NCI-H446 treated with DMSO at 0.1 percent for 48 hours (cell line): ENCODE measurements at places on chromosomes 13 and 19.

DNA sequence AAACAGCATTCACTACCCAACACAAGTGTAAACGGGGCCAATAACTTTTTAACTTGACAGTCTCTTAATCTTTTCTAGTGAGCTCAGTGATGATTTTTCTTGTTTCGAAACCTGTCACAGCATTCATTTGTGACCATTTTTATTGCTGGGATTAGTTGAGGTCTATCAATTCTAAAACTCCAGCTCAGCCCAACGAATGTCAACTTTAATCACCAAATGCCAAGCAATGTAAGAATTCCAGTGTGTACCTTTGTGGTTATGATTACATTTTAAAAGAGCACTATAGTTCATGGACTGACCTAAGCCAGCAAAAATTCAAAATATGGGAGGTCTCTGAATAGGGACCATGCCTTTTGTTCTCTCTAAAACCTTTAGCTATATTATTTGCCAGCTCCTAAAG lies 694.3 kb upstream of the SGCG start:
- no peak for DNase-seq

GRCh38 chr13:29845440-29846056 lies 4.9 kb downstream of the UBL3 start:
- DNase-seq: peak; percentile 2

DNA sequence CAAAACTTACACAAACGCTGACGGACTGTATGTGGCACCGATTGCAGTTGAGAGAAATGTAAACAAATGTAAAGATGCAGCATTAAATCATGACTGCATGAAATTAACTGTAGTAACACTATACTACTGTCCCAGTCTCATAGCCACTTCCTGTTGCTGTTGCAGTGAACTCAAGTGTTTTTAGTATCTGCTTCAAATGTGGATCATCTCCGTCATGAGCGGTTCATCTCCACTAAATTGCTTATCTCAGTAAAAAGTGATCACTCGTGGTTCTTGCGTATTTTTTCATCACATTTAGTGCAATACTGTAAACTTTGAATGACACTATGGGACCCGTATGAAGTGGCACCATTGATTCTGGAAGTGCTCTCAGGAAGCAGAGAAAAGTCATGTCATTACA lies 60.3 kb upstream of the RNF113B start:
- DNase-seq: no peak

- no peak for DNase-seq
Measured at GRCh38 chr13:85141401-85141800, 657.8 kb downstream of the SLITRK6 start.

DNA sequence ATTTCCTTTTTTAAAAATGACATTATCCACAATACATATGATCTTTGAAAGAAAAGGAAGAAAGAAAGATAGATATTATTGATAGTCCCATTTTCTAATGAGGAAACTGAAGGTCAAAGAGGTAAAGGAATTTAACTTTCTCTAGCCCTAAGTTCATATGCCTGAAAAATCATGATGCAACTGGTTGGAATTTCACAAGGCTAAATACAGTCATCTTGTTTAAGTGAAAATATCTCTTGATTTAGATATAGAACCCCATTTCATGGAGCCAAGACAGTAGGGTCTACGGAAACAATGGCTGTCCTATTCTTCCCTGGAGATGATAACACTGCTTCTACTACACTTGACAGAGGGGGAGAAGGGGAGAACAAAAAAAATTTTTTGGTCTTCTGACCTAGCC lies 366.2 kb downstream of the DNAJC15 start:
- DNase-seq: no peak

DNA sequence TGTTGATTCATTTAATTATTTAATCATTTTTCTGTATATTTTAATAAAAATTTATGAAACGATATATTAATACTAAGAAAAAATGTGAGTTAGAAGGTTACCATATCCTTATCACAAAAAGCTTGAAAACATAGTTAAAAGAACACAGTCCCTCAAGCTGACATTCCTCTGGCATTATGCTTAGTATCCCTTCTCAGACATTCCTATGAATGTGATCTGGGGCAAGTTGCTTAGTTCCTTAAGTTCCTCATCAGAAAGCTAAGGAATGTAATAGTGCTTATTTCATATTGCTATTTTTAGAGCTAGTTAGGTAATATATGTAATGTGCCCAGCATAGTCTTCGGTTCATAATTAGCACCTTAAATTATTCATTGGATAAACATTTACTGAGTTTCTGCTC lies 122.8 kb downstream of the MTUS2 start:
- no peak for DNase-seq

GRCh38 chr13:94708031-94708859 lies 4.1 kb downstream of the SOX21 start:
- DNase-seq: no peak

- DNase-seq: no peak
Measured at GRCh38 chr19:41930926-41931592, 2.8 kb upstream of the ERFL start.

DNA sequence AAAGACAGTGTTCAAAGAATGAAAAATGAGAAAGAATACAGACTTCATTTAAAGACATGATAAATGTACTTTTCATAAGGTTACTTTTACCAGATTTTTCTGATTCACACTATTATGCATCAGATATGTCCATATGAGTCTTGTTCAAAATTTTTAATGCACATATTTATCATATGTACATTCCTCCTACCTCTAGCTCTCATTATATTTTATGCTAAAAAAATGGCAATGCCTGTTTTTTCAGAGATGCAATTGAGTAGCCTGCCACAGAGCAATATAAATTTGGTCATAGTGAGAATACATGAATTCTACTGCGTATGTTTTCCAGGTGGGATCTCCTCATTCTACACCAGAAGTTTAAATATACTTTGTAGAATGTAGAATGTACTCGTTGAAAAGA lies 807.0 kb upstream of the SLITRK6 start:
- no peak for DNase-seq

DNA sequence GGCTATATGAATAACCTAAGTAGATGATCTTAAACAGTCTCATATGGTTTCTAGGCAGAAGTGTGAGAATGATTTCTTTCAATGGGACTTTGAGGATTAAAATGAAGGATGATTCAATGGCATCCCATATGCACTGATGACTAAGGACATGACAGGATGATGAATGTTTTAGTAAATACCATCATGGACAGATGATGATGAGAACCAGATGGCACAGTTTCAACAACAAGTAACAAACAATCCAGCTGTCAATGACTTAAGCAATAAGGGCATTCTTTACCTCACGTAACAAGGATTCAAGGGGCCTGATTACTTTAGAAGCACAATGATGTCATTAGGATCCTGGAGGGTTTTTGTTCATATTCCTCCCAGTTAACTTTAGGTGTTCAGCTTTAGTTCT lies 2678.4 kb downstream of the PCDH9 start:
- DNase-seq: peak; percentile 37

GRCh38 chr19:36547001-36547732 lies 19.1 kb upstream of the ZNF260 start:
- no peak for DNase-seq

GRCh38 chr19:18202397-18202777 lies 1.5 kb downstream of the RAB3A start:
- DNase-seq: no peak

GRCh38 chr13:100254002-100254401 lies 165.1 kb downstream of the PCCA start:
- DNase-seq: no peak

- no peak for DNase-seq
Measured at GRCh38 chr13:30340331-30341250, 33.2 kb upstream of the KATNAL1 start.

DNA sequence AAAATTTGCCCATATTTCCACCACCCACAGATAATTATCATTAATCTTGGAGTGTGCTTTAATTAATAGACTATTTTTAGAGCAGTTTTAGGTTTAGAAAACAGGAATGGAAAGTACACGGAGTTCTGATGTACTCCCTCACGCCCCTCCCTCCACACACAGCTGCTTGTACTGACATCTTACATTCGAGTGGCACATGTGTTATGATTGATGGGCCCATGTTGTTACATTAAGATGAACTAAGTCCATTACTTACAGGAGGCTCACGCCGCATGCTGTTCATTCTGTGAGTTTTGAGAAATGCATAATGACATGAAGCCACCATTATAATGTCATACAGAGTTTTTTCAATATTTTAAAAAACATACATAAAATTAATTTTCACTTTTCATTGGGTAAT lies 1.2 kb upstream of the SPATA13 start:
- no peak for DNase-seq

GRCh38 chr13:20407759-20408158 lies 117.9 kb downstream of the CRYL1 start:
- no peak for DNase-seq

GRCh38 chr13:45623516-45624090 lies 8.1 kb upstream of the ERICH6B start:
- no peak for DNase-seq

- DNase-seq: no peak
Measured at GRCh38 chr19:39970425-39970674, 615 bp upstream of the PSMC4 start.

- no peak for DNase-seq
Measured at GRCh38 chr13:27391471-27391870, 32.9 kb upstream of the GTF3A start.

DNA sequence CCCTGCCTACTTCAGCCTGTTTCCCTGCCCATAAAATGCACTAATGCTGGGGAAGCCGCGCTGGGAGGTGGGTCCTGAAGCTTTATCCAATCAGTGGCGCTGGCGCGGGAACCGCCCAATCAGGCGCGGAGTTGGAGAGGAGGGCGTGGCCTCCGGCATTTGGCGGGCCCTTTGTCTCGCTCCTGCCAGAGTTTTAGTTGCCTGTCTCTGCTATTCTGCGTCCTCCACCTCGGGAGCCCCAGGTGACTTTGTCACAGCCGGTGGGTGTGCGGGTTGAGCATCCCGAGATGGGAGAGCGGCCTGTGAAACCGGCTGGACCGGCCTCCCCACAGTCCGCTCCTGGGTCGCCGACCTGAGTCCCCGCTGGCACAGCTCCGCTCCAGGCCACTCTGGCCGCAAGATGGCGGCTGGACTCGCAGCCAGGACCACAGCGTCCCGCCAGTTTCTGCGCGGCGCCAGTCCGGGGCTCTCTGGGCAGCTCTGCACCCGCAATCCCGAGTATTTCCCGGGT lies 30.7 kb upstream of the ZNF429 start:
- DNase-seq: no peak

DNA sequence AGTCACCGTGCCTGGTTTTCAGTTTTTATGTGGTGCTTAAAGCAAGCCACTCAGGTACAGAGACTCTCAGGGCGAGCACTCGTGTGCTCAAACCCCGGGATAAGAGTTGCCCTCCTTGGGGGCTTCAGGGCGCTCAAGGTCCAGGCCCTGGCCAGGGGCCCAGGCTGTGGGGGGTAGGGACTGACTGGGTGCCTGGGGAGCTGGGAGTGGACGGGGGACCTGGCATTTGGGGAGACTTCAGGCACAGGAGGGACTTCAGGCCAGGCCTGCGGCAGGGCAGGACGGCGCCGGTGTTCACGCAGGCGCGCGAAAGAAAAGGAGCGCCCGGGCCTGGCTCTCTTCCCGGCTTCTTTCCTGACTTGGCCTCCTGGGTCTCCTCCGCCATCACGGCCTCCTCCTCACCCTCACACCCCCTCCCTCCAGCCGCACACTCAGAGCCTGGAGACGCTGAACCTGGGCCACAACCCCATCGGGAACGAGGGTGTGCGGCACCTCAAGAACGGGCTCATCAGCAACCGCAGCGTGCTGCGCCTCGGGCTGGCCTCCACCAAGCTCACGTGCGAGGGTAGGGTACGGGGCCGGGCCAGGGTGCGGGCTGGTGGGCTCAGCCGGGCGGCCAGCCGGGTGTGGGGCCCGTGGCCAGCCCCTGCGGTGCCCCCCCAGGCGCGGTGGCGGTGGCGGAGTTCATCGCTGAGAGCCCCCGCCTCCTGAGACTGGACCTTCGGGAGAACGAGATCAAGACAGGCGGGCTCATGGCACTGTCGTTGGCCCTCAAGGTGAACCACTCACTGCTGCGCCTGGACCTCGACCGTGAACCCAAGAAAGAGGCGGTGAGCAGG lies 16.1 kb downstream of the NKPD1 start:
- DNase-seq: no peak

GRCh38 chr19:46515879-46516350 lies 20.2 kb upstream of the PNMA8B start:
- DNase-seq: peak; percentile 10

DNA sequence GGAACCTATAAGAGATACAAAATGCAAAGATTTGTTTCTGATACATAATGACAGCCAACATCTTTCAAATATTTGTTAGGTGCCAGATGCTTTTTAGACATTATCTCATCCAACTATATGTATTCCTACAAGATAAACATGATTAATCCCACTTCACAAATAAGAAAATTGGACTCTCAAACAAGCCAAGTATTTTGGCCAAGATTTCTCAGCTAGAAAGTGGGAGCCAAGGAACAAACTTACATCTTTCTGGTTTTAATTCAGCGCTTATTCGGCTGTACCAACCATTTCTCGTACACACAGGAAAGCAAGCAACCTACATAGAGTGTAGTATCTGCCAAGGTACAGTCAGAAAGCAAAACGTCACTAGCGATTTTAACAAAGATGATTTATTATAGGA lies 85.7 kb upstream of the SERP2 start:
- DNase-seq: peak; percentile 30

DNA sequence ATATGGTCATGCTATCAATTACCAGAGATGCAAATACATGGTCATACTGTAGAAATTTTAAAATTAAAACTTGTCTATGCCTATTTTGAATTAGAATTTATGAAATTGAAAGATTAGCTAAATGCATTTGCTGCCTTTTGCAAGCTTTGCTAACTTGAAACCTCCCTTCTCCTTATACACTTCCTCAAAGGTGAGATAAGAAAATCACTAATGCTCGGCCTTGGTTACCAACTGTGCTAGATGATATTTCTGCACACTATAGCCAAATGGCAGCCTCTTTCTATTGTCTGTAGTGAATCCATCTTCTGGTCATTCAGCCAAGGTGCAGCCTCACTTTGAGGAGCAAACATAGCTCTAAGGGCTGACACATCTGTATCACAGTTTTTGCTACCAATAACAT lies 31.1 kb upstream of the MYCBP2 start:
- no peak for DNase-seq

DNA sequence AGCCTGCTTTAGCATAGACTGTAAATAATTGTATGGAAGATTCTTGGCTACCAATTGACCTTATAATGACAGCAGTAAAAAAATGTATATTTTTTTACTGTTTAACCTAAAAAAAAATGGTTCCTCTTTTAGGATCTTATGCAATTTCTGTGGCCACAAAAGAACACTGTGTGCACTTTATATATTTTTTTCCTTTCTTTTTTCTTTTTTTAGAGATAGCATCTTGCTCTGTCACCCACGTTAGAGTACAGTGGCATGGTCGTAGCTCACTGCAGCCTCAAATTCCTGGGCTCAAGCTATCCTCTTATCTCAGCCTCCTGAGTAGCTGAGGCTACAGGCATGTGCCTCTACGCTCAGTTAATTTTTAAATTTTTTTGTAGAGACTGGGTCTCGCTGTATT lies 6.1 kb downstream of the FLT3 start:
- no peak for DNase-seq

- DNase-seq: peak; percentile 95
Measured at GRCh38 chr19:43619262-43620060, at the start of gene ZNF428. ZNF428 (minus strand) TSS chr19:43619629; CDS start chr19:43614304, 5,325 bp downstream.

DNA sequence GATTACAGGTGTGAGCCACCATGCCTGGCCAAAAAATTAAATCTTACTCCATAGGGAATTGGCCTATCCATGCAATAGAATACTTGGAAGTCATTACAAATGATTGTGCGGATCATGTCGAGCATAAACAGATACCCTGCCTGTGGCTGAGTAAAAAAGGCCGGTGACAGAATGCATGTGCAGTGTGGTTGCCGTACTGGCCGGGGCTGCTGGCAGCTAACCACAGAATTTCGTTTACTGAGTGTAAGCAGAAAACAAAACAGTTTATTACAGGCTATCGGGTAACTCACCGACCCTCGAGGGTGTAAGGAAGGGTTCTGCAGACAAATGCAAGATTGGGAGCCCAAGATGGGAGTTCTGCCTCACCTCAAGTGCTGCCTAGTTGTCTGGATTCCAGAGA lies 127.7 kb downstream of the ZIC5 start:
- DNase-seq: no peak
